ENCODE measurements at places on chromosomes 4 and X.

- no peak overlapping the region for H3K27ac ChIP-seq
- no peak for DNase-seq
- no peak overlapping the region for H3K4me3 ChIP-seq
- H3K27me3 ChIP-seq, result no peaks in the 10 kb centered on the region
- H3K4me1 ChIP-seq, result peaks cover 3% of the 10 kb centered on the region
These were observed 44.8 kb downstream of the NPFFR2 start for GRCh38 chr4:72076562-72076961.

DNA sequence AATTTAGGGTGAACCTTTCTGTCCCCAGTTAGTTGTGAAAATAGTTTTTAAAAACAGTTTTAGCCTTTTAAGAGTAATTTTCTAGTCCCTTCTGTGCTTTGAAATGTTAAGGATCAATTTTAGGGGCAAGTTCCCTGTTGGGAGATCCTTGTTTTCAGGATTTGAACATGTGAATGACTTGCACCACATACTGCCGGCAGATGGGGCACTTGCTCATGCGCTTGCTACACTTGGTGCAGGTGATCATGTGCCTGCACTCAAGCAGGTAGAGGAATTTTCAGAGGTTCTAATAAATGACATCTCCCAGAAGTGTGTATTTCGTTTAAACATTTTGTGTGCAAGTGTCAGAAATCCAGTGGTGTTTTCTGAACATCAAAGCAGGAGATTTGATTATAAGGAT, 195.9 kb downstream of the CHM start:
- no peak for DNase-seq
- H3K4me3 ChIP-seq, result no peak overlapping the region
- H3K4me1 ChIP-seq, result no peaks in the 10 kb centered on the region
- H3K36me3 ChIP-seq, result no peaks in the 10 kb centered on the region

DNA sequence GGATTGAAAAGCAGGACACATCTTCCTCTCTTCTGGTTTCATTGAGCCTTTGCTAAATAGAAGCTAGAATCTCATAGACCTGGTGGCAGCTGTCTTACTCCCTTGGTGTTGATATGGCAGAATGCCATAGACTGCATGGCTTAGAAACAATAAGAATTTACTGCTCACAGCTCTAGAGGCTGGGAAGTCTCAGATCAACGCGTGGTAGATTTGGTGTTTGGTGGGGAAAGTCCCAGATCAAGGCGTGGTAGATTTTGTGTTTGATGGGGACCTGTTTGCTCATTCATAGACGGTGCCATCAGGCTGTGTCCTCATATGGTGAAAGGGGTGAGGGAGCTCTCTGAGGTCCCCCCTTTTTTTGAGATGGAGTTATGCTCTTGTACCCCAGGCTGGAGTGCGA, 57.6 kb upstream of the PPP2R3B start:
- DNase-seq, result peak; percentile 32
- H3K36me3 ChIP-seq, result no peaks in the 10 kb centered on the region
- H3K27ac ChIP-seq, result no peak overlapping the region
- H3K4me1 ChIP-seq, result no peaks in the 10 kb centered on the region
- no peak overlapping the region for H3K4me3 ChIP-seq

- H3K36me3 ChIP-seq, result no peaks in the 10 kb centered on the region
- H3K27me3 ChIP-seq, result no peaks in the 10 kb centered on the region
- H3K4me1 ChIP-seq, result no peaks in the 10 kb centered on the region
- H3K27ac ChIP-seq, result no peak overlapping the region
These were observed 33.7 kb upstream of the WDR17 start for GRCh38 chr4:176031922-176032321.

DNA sequence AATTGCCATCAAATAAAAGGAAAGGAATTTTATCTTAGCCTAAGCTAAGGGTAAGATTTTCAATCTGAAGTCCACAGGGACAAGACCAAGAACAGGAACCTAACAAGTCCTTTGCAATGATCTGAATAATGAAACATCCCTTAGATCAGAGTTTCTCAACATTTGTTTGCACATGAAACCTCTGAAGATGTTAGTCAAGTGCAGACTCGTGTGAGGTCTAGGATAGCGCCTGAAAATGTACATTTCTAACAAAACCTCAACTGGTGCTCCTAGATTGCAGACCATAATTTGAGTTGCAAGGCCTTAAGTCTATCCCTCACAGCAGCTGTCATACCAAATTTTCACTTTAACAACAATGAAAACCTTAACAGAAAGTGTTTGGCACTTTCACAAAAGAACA, 337.6 kb downstream of the DMD start:
- no peak overlapping the region for H3K27ac ChIP-seq
- no peak for DNase-seq
- no peak overlapping the region for H3K4me3 ChIP-seq
- H3K36me3 ChIP-seq, result no peaks in the 10 kb centered on the region
- H3K4me1 ChIP-seq, result peaks cover 9% of the 10 kb centered on the region

DNA sequence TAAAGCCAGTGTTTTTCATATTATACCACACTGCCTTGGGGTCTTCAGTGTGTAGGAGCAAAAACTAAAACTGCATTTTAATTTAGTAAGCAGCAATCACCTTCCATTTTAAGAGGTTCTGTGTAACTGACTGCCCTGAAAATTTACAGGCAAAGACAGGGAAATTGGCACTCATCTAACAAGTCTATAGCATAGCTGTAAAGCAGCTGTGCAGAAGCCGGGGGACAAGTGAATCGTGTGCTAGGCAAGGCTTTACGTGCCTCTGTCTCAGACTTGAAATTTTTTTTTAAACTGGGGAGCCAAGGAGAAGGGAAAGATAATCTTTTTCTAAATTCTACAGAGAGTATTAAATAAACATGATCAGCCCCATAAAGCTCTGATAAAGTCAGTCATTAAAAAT, 39.7 kb downstream of the TSPAN5 start:
- H3K4me1 ChIP-seq, result no peaks in the 10 kb centered on the region
- no peak overlapping the region for H3K4me3 ChIP-seq
- no peak overlapping the region for H3K27ac ChIP-seq
- no peak for DNase-seq

DNA sequence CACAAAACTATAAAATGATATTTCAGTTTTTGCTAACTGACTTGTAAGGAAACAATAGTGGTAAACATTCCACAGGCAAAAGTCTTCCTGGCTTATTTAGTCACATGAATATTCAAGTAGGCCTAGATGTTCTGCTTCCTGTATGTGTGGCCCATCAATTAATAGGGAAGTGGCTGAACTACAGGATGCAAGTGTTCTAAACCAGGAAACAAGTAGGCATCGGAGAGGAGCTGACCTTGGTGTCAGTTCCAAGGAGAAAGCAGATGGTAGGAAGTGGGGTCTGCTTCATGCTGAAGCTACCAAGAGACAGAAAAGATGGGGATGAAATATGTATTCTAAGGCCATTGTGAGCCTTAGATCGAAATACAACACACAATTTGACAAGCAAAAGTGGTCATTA, 149.7 kb downstream of the ANTXR2 start:
- peaks cover 16% of the 10 kb centered on the region for H3K4me1 ChIP-seq
- no peak for DNase-seq
- H3K4me3 ChIP-seq, result no peak overlapping the region
- no peak overlapping the region for H3K27ac ChIP-seq

DNA sequence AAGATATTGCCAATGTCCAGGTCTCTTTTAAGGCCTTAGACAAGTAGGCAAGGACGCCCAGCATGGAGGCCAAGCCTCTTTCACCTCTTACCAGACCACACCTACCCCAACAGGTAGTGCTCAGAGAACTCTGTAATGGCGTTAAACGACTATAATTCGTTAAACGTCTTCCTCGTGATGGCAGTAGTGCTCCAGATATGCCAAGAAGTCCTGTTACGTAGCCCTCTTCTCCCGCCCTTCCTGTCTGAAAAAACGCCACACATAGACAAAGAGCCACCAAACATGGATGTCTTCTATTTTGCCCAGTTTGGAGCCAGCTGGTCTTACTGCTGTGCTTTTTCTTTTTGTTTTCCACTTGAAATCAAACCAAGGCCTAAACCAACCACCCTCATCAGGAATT, 190.7 kb downstream of the OR13H1 start:
- H3K27me3 ChIP-seq, result no peaks in the 10 kb centered on the region
- no peaks in the 10 kb centered on the region for H3K4me1 ChIP-seq
- DNase-seq, result no peak

GRCh38 chrX:68920561-68920960, 91.7 kb downstream of the EFNB1 start:
- no peaks in the 10 kb centered on the region for H3K36me3 ChIP-seq
- H3K4me1 ChIP-seq, result no peaks in the 10 kb centered on the region
- no peak overlapping the region for H3K27ac ChIP-seq
- H3K4me3 ChIP-seq, result no peak overlapping the region
- no peak for DNase-seq

DNA sequence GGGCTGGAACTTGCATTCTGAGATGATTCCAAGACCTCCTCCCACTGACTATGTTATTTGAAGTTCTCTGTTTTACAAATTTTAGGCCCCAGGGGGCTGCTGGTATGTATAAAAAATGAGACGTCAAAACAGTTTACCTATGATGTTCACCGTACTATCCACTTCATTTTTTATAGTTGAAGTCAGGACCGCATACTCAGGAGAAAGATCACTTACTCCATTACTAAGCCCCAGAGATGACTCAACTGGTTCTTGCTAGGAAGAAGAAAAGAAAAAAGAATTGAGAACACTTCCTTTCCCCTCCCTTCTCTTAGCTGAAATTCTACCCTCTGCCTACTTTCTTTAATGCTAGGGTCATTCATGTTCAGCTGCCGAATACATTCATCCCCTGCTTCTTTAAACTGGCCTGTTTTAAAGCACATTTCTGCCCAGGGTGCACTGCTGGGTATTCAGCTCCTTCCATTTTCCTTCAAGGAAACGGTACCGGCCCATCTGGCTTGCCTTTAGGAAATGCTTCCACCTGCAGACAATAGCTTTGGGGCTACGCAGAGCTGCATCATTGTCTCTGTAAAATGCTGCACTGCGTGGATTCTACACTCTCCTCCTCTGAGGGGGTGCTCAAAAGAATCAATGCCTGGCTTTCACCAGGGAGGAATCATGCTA, 66.2 kb downstream of the IRF2 start:
- no peaks in the 10 kb centered on the region for H3K36me3 ChIP-seq
- no peaks in the 10 kb centered on the region for H3K4me1 ChIP-seq
- no peaks in the 10 kb centered on the region for H3K27me3 ChIP-seq
- H3K27ac ChIP-seq, result no peak overlapping the region

DNA sequence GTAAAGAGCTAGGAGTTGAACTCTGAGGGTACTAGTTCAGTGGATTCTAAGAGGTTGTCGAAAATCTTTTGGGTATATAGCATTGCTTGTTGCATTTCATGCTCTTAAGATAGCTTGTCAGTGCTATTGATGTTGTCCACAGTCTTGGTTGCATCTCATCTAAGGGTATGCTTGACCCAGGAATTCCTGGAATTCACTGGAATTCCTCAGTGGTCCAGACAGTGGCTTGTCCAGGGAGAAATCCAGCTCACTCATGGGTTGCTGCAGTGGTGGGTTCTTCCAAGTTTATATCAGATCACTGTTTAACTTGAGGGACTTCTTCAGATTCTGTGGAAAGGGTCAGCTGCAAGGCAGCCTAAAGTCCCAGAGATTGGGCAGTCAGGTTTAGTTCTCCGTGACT, 29.8 kb upstream of the SMARCAD1 start:
- no peak overlapping the region for H3K27ac ChIP-seq
- DNase-seq, result no peak
- no peaks in the 10 kb centered on the region for H3K4me1 ChIP-seq
- no peaks in the 10 kb centered on the region for H3K36me3 ChIP-seq

DNA sequence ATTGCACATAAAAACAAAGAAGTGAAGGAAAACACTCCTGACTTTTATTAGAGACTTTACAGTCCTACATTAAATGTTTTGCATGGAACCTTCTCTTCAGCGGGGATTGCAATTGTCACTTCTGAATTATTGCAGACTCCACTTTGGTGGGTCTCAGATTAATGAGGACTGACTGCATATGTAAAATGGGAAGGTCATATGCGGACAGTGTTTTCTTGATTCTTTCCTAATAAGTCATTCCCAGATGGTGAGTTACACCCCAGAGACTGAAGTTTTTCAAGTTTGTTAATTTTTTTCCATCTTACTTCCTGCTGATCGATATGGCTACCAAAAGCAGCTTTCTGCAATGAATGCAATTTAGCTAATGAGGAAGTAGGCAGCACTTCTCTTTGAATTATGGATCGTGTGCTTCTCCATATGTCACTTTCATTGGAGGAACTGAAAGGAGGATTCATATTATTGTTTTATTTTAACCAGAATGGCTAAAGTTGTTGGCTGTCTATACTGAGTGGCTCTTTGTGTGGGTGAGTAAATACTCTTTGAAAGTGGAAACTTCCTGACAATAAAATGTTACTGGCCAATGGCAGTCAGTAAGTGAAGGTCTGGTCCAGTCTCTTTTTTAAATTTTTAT, 119.3 kb upstream of the CLNK start:
- no peaks in the 10 kb centered on the region for H3K4me1 ChIP-seq
- no peak overlapping the region for H3K27ac ChIP-seq
- 0 out of 2 replicates have a peak, but pooled peaks cover 3% of the 10 kb centered on the region for H3K27me3 ChIP-seq
- no peaks in the 10 kb centered on the region for H3K36me3 ChIP-seq

DNA sequence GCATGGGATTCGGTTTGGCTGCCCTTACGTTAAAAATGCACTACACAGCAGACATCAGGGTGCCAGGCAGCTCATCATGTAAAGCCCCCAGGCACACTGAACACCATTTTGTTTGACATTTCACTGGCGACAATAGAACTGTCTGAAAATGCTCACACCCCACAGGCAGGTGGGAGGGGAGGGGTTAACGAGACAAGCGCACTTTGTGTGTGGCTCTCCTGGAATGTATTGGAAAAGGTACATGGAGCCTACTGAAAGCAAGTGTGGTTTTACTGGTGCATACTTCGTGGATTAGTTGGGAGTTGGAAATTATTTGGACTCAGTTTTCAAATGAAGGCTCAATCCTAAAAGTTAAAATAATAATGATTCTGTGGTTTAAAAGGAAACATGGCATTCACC, 31.6 kb upstream of the PPARGC1A start:
- H3K4me1 ChIP-seq, result no peaks in the 10 kb centered on the region
- DNase-seq, result no peak
- no peak overlapping the region for H3K27ac ChIP-seq

DNA sequence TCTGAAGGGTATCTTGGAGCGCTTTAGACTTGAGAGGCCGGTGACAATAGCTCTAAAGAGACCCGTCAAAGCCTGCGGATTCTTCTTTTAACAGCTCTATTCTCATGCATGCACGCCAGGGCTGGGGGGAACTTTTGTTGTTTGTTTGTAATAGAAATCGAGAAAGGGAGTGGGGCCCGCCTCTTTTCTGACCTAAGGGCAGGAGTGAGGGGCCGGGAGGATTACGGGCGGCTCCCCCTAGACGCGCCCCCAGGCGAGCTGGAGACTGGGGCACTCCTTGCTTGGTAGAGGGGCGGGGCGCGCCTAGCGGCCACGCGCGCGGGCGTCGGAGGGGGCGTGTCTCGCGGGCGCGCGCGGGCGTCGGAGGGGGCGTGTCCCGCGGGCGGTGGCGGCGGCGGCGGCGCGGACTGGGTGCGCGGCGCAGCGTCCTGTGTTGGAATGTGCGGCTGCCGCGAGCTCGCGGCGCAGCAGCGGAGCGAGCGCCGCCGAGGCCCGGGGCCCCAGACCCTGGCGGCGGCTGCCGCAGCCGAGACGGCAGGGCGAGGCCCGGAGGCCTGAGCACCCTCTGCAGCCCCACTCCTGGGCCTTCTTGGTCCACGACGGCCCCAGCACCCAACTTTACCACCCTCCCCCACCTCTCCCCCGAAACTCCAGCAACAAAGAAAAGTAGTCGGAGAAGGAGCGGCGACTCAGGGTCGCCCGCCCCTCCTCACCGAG, at the start of gene REST:
REST (plus strand) TSS at position 412 of the 717 bp plus-strand sequence. CDS start 2,739 bp downstream, outside the sequence.
- peak within 1 kb of the TSS; percentile 94 for H3K4me3 ChIP-seq
- H3K27me3 ChIP-seq, result no peaks in the 10 kb centered on the region
- H3K27ac ChIP-seq, result peak within 1 kb of the TSS; percentile 82
- no peaks in the 10 kb centered on the region for H3K4me1 ChIP-seq
